ENCODE measurements at places on chromosomes 2 and 18.

DNA sequence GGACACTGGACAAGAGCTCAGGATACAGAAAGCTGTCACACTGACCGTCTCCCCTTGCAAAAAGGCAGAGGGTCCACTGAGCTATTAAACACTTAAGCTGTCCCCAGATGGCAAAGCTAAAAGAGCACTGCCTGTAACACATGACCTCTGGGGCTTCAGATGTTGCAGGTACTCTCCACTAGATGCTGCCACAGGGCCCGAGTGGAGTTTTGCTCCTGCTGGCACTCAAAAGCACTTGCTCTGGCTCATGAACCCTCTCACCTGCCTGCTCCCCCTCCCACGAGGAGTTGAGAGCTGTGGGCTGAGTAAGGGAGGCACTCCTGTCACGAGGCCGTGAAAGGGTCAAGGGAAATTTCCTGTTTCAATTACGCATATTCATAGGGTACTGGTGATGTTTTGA, 227.9 kb downstream of the PRKCE start:
- DNase-seq = no peak

- no peak for DNase-seq
Measured at GRCh38 chr2:45857867-45858520, 206.5 kb downstream of the PRKCE start.

DNA sequence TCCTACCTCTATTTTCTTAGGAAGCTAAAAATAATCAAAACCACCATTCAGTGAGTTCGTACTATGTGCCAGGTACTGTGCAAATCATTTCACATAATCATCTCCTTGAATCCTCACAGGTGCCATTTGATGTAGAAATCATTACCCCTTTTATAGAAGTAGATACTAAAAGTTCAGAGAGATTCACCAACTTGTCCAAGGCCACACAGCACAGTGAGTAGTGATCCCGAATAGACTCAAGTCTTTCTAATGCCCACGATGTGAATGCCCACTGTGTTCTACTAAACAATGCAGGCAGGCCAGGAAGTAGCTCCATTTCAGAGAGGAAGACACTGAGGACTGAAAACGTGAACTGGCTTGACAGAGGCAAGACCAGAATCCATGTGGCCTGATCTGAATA, 68.8 kb downstream of the ANTXR1 start:
- no peak for DNase-seq

GRCh38 chr18:25229081-25229480, 122.9 kb downstream of the ZNF521 start:
- no peak for DNase-seq

- DNase-seq = no peak
Measured at GRCh38 chr2:52622266-52622665, 1145.3 kb upstream of the CHAC2 start.

- no peak for DNase-seq
Measured at GRCh38 chr18:68435581-68435980, 279.3 kb downstream of the TMX3 start.

DNA sequence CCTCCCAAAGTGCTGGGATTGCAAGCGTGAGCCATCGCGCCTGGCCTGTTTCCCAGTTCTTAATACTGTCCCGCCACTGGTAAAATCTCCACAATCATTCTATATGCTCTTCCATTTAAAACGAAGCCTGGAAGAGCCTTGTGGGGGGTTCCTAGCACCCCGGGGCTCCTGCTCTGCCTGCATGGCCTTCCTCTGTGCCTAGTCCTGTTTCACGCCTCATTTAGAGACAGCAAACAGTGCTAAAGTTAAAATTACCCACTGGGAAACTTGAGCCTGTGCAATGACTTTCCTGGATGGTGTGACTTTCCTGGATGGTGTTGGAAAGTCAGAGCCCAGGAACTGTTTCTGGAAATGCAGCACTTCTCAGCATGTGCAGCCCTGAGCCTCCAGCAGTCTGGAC, 55.0 kb downstream of the INPP5D start:
- DNase-seq = no peak

- DNase-seq = no peak
Measured at GRCh38 chr2:137118140-137118539, 352.8 kb downstream of the THSD7B start.

DNA sequence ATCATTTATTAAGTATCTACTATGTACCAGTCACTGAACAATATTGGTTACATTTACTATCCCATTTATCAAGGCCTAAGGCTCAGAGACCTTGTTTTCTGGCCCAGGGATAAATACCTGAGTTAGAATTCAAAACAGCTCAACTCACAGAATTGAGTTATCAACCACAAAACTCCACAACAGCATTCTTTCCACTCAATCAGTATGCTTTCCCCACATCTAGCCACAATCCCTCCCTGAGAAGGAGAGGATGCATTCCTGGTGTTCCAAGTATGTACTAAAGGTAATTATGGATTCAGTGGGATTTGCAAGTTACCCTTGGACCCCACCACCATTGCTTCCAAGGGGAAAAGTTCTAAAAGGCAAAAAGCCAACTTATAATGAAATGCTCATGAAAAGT, 104.2 kb upstream of the PID1 start:
- no peak for DNase-seq

GRCh38 chr2:74576211-74576862, 21.8 kb downstream of the DOK1 start:
- DNase-seq = no peak

DNA sequence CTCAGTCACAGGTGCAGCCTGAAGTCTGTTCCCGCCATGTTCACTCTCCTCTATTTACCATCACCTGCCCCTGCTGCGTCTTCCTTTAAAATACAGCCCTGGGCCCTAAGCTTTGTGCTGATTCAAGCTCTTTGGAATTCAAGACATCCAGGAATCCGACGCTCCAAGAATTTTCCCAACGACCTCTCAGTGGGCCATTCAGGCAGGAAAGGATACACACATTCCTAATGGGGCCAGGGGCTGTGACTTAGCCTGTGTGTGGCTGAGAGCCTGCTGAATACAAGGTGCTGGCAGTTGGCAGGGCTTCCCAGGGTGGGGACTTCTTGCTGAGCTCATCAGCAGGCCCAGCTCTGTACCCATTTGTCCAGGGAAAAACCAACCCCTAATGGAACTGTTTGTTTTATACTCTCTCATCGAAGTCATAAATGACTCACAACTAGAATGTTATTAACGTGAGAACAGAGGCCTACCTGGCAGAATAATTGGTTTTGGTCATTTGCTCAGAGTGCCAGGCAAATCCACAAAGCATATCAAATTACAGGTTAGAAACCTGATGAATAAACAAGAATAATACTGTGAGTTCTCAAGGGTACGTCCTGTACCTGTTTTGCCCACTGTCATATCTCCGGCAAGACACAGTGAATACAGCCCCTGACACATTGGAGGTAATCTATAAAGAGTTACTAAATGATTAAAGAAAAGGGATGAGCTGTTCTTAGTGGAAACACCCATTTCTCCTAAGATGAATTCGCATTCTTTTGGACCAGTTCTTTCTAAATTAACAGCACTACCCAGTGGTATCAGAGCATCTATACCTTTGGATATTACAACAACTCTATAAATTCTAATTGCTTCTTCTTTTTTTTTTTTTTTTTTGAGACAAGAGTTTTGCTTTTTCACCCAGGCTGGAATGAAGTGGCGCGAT, 12.6 kb upstream of the KCMF1 start:
- no peak for DNase-seq
